ENCODE measurements at places on chromosomes 3 and 15.
A peak's percentile ranks its signal among the peaks of the same experiment; 100 is the strongest.

- no peak overlapping the region for H3K4me3 ChIP-seq
- no peak for DNase-seq
- no peaks in the 10 kb centered on the region for H3K4me1 ChIP-seq
- no peak overlapping the region for H3K27ac ChIP-seq
Observed at GRCh38 chr3:165513715-165514701, 317.8 kb upstream of the SLITRK3 start.

DNA sequence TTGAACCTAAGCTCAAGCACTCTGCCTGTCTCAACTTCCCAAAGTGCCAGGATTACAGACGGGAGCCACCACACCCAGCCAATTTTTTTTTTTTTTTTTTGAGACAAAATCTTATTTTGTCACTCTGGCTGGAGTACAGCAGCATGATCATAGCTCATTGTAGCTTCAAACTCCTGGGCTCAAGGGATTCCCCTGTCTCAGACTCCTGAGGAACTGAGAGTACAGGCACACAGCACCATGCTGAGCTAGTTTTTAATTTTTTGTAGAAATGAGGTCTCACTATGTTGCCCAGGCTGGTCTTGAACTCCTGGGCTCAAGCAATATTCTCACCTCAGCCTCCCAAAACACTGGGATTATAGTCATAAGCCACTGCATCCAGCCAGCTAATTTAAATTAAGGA, 36.8 kb upstream of the SUCLG2 start:
- no peaks in the 10 kb centered on the region for H3K27me3 ChIP-seq
- H3K4me1 ChIP-seq: no peaks in the 10 kb centered on the region
- H3K27ac ChIP-seq: no peak overlapping the region
- peaks cover 2% of the 10 kb centered on the region for H3K36me3 ChIP-seq

DNA sequence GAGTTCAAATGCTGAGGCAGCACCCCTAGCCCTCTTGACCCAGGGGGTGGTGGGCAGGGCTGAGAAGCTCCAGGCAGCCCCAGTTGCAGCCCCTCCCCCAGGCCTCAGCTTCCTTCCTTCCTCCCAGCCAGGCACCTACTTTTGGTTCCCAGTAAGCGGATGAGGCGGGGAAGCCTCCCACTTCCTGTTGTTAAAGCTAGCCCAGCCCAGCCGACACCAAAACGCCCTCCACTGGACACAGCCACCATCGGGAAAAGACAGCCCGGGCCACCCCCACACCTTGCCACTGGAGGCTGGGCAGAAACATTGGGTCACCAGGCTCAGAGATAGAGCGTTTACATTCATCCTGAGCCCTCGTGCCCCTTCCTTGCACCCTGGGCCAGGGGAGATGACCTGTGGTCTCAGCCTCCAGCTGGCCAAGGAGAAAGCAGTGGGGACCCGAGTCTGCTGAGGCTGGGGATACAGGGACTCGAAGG, 3.5 kb downstream of the DUSP7 start:
- peaks cover 19% of the 10 kb centered on the region for H3K36me3 ChIP-seq
- no peaks in the 10 kb centered on the region for H3K27me3 ChIP-seq
- peak overlapping the region; percentile 84 for H3K4me3 ChIP-seq
- DNase-seq: no peak

GRCh38 chr3:169815590-169816150, 3.0 kb upstream of the LRRC34 start:
- peaks cover 2% of the 10 kb centered on the region for H3K36me3 ChIP-seq
- DNase-seq: no peak
- H3K27me3 ChIP-seq: no peaks in the 10 kb centered on the region
- no peak overlapping the region for H3K27ac ChIP-seq

DNA sequence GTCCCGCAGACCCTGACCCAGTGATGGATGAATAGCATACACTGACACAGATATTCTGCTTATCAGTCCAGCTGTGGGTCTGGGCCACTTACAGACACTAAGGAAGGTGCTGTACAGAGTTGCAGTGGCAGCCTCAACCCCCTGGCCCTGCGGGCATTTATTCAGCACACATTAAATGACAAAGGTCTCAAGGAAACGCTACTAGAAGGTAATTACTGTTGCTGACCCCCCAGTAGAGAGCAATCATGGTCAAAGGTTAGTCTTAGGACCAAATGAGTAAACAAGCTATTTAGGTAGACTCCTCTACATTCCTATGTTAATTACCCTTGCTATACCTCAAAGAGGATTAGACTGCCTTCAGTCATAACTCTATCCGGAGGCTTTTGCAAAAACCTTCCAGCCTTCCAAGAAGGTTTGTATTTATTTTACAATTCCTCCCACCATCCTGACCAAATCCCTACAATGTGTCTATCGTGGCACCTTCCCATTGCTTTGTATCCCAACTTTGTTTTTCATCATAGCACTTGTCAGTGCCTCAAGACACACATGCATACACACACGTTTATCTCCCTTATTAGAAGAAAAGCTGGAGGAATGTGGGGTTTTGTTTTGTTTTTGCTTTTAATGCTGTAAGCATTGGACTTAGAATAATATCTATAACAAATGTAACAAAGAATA, 227.9 kb downstream of the PYDC2 start:
- H3K4me3 ChIP-seq: no peak overlapping the region
- H3K27me3 ChIP-seq: peaks cover 11% of the 10 kb centered on the region
- no peak overlapping the region for H3K27ac ChIP-seq
- no peaks in the 10 kb centered on the region for H3K36me3 ChIP-seq
- peaks cover 5% of the 10 kb centered on the region for H3K4me1 ChIP-seq

DNA sequence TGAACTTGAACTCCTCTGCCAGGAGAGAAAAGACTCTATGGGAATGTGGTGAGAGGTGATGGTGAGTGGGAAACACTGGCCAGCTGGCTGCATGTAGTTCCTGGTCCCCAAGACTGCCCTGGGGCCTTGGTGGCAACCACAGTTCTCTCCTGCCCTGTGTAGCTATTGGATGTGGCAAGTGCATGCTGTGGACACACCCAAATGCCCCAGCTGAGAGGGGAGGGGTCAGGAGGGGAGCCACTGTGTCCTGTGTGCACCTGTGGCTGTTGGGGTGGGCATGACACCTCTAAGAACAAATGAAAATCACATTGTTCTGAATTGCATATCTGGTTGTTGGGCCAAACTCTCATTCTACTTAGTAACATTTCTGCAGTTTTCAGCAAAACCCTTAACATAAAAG, 409.6 kb downstream of the NSUN3 start:
- no peak overlapping the region for H3K27ac ChIP-seq
- no peak for DNase-seq
- no peaks in the 10 kb centered on the region for H3K36me3 ChIP-seq
- no peaks in the 10 kb centered on the region for H3K27me3 ChIP-seq
- no peaks in the 10 kb centered on the region for H3K4me1 ChIP-seq
- H3K4me3 ChIP-seq: no peak overlapping the region
